ENCODE measurements at places on chromosomes 11 and 22. TPM values are rescaled to one million over a fixed set of nuclear protein-coding genes. Genes with fewer than 3 reads are reported as not detected.

The IRAG1 gene
- total RNA-seq = 5.4 TPM

The CCDC73 gene
- not detected for total RNA-seq

The HEPACAM gene
- 0.07 TPM for total RNA-seq

The OR10A2 gene
- not detected for total RNA-seq

The RAPSN gene
- total RNA-seq = 0.42 TPM

The TRIM29 gene
- total RNA-seq = 0.33 TPM

The MRGPRE gene
- total RNA-seq = not detected

The CWF19L2 gene
- total RNA-seq = 18.6 TPM

The TP53AIP1 gene
- total RNA-seq = 0.12 TPM

The MUC2 gene
- total RNA-seq = not detected

The FJX1 gene
- 11.2 TPM for total RNA-seq

The ARHGAP20 gene
- total RNA-seq = 0.07 TPM

- no peak for DNase-seq
These were observed 177.1 kb downstream of the BRD1 start for GRCh38 chr22:49650336-49651241.

DNA sequence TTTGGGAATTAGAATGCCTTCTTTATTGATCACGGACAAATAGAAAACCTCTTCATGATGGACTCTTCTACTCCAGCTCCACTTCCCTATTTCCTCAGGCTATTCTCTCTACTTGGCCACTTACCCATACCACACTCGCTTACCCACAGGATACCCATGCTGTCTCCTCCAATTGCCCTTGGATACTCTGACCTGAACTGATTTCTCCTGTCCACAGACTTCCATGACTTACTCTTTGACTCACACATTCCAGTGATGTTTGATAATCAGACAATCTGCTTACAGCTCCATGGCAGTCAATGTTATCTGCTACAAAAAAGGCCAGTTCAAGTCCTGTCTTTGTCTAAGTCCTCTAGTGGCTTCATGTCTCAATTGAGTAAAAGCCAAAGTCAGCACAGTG is 292.0 kb upstream of the CTSC start:
- no peak for DNase-seq

DNA sequence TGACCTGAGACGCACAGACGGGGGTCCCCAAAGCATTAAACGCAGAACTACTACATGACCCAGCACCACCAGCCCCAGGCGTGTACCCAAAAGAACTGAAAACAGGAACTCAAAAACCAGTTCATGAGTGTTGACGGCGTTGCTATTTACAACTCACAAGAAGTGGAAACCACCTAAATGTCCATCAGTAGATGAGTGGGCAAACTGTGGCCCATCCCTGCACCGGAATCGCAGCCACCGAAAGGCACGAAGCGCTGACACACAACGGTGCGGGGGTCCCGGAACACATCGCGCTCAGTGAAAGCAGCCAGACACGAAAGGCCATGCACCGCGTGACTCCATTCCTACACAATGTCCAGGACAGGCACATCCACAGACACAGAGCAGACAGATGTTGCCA is 79.2 kb downstream of the TRMU start:
- no peak for DNase-seq

GRCh38 chr22:19098157-19098556 is 24.1 kb downstream of the DGCR2 start:
- DNase-seq = no peak

DNA sequence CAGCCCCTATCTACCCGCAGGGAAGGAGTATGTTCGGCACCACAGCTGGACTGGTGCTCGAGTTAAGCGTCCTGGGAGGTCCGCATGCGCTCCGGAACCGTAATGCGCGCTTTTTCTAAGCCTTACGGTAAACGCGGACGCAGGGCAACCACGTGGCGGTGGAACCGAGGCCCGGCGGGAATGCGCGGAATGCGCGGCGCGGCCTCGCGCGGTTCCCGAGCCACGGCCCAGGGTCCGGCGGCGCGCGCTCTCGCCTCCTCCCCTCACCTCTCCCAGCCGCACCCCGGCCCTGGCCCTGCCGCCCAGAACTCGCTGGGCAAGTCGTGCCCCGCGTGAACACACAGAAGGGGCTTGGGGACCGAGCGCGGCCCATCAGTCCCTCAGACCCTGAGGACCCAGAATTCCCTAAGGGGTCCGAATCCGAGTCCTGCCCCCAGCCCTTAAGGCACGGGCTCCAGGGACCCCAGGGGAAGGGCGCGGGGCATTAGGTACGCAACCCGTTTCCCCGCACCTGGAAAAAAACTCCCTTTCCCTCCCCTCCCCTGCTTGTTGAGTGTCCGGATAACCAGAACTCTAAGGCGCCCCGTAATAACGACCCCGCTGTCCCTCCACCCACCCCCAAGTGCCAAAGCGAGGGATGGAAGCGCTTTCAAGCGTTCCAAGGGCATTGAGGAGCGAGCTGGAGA is 4.3 kb upstream of the CCND1 start:
- DNase-seq = peak; percentile 71

DNA sequence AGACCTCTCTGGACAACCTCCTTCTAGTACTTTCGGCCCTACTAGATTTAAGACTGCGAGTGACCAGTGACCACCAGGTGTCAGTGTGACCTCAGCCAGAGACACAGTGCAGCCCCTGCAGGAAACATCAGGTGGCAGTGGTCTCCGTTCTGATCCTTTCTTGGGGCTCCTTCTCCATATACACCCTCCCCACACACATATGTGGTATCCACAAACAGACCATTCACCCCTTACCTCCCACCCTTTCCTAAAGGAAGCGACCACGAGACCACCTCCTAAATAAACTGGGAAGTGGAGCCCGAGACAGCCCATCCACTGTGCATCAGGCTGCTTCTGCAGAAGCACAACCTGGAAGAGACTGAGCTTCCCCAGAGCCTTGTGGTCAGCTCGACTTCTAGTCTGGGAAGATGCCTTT is 38.5 kb upstream of the CYP2D6 start:
- peak; percentile 79 for DNase-seq

DNA sequence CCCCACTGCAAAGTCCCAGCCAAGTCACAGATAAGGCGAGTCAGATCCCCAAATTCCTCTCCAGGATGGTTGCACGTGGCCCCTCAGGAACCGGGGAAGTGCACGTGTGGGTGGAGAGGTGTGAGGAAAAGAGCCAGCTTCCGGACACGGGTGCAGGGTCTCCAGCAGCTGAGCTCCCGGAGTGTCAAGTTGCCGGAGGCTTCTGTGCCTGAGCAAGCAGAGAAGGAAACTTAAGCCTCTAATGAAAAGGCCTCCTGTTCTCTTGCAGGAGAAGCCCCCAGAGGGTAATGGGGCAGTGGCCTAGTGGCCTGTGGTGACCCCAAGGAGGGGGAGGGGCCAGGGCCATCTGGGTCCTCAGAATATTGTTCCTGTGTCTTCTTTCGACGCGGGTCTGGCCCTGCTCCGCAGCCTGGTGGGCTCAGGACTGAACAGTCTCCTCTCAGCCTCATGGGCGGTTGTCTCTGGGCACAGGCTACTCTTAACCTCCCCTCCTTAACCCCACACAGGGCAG is 147.9 kb downstream of the FEZ1 start:
- no peak for DNase-seq

GRCh38 chr11:43489869-43490465 is 131.2 kb downstream of the TTC17 start:
- no peak for DNase-seq

GRCh38 chr11:105371311-105371710 is 231.7 kb upstream of the CARD18 start:
- no peak for DNase-seq

- no peak for DNase-seq
These were observed 2.4 kb downstream of the TSKU start for GRCh38 chr11:76785513-76785912.

GRCh38 chr11:102802341-102802740 is 4.4 kb upstream of the MMP1 start:
- no peak for DNase-seq

GRCh38 chr11:75194147-75194546 is 43.2 kb downstream of the SLCO2B1 start:
- no peak for DNase-seq

GRCh38 chr22:43118024-43118849 is 7.7 kb downstream of the BIK start:
- DNase-seq = no peak

GRCh38 chr22:22103078-22103875 is 120.7 kb upstream of the TOP3B start:
- no peak for DNase-seq

DNA sequence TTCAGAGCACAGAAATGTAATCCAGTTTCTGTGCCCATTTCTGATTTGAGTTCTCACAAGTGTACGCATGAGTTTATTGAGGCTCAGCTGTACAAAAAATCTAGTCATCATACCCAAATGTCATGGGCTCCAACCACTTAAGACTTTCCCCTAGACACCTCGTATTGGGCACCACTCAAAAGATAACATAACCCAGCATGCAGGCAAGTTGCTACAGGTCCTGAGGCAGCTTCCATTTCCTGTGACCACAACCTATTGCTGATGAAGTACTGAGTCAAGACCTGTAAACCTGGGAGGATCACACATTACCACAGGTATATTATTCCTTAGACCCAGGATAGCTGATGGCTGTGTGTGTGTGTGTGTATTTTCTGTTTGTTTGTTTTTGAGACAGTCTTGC is 95.2 kb downstream of the MRTFA start:
- no peak for DNase-seq

DNA sequence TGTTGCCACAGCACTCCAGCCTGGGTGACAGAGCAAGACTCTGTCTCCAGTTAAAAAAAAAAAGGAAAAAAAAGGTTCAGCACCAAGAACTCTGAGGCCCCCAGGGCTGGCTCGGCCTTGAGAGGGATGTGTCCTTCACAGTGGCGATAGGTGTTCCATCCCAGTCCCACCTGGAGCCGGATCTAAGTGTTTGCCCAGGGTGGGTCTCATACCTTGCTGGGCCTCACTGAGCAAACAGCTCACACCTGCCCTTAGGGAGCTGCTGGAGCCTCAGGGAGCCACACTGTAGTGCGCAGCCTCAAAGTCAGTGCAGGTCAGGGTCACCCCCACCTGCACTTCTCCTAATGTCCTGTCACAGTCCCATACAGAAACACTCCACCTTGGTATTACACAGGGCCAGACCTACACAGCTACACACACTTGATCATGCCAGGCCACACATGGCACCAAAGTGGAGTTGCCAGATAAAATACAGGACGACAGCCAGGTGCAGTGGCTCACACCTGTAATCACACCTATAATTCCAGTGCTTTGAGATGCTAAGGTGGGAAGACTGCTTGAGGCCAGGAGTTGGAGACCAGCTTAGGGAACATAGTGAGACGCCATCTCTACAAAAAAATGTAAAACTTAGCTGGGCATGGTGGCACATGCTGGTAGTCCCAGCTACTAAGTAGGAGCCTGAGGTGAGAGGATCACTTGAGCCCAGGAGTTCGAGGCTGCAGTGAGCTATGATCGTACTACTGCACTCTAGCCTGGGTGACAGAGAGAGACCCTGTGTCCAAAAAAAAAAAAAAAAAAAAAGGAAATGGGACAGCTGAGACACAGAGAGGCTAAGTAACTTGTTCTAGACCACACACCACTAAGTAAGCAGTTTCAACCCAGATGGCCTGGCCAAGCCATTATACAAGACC is 7.3 kb downstream of the STARD10 start:
- DNase-seq = peak; percentile 60

DNA sequence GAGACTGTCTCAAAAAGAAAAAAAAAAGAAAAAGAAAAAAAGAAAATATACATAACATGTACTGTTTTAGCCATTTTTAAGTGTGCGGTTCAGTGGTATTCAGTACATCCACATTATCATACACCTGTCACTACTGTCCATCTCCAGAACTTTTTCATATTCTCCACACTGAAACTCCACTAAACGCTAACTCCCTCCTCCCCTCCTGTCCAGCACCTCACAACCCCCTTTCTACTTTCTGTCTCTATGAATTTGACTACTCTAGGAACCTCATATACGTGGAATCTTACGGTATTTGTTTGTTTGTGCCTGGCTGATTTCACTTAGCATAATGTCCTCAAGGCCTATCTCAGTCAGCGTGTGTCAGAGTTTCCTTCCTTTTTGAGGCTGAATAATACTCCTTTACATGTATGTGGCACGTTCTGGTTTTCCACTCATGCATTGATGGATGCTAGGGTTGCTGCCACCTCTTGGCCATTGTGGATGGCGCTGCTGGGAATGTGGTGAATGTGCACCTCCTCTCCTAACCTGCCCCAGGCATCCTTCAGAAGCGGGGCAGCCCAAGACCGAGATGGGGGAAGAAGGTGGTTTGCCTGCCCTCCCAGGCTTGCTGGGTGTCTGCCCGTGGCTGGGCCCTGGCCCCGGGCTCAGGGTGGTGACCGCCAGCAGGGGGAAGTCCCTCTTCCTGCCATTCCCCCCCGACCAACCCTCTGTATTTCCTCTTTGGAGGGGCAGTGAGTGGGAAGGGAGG is 60.5 kb downstream of the BCR start:
- DNase-seq = no peak

DNA sequence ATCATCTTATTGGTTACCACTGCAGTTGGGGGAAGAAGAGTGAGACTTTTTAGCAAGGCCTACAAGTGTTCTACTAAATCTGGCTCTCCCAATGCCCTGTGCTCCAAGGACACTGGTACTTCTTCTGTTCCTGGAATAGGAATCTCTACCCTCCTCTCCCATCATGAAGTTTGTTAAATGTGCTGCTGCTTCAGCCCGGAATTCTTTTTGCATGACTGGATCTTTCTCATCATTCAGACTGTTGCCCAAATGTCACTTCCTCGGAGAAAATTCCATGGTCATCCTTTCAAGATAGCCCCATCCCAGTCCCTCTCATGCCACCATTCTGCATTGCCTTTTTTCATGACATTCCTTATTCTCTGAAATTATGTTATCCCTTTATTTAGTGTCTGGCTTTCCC is 400.8 kb downstream of the SOX6 start:
- DNase-seq = no peak

DNA sequence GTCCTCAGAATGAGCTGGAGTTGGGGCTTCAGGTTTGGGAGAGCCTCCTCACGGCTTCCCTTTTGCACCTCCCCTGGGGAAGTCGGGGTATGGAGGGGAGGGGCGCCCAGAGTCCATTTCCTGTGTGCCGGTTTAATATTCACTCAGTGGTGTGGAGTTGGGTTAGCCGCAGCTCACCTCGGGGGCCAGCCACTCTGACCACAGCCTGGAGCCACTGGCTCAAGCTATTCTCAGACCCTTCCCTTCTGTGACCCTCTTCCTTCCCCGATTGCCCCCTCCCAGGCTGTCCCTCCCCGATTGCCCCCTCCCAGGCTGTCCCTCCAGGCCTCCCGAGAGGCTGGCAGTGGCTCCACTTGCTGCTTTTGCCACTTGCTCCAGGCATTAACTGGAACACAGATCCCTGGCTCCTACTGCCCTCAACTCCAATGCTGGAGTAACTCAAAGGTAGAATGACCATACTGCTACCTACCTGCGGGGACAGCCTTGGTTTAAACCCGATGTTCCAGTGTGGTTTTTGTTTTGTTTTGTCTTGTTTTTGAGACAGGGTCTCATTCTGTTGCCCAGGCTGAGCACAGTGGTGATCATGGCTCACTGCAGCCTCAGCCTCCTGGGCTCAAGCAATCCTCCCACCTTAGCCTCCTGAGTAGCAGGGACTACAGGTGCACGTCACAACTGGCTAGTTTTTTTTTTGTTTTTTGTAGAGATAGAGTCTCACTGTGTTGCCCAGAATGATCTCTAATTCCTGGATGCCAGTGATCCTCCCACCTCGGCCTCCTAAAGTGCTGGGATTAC is 29.3 kb downstream of the RPUSD4 start:
- DNase-seq = no peak

GRCh38 chr11:102528618-102529017 is 1.9 kb downstream of the MMP7 start:
- no peak for DNase-seq

Data from progenitor cell of endocrine pancreas (in vitro differentiated cells).